Mesothelial cell of epicardium (in vitro differentiated cells): ENCODE measurements at places on chromosomes 4 and X.

DNA sequence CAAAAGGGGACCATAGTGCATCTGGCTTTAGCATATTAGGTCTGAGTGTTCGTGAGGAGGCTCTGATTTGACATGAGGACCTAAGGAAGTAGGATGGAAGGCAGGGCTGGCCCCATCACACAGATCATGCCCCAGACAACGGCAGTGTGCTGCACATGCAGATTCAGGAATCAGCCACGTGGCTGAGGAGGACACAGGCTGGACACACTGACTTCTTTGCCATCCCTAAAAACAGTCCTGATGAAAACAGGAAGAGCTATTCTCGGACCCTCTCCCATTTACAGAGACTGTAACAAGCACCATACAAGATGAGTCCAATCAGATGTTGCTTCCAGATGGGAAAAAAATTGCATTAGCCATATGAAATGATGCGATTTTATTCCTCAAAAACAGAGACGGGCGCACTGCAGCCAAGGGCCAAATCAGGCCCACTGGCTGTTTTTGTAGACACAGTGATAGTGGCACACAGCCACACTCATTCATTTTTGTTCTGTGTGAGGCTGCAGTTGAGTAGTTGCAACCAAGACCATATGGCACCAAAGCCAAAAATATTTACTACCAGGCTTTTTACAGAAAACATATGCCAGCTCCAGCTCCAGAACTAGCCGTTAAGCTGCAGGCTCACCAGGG, 41.0 kb downstream of the ACSL1 start:
- no peak for DNase-seq

GRCh38 chr4:85776579-85776978, 301.6 kb downstream of the ARHGAP24 start:
- DNase-seq: no peak

GRCh38 chr4:159177265-159178150, 74.6 kb downstream of the RAPGEF2 start:
- no peak for DNase-seq

GRCh38 chrX:132594999-132595398, 106.2 kb upstream of the MBNL3 start:
- DNase-seq: no peak

DNA sequence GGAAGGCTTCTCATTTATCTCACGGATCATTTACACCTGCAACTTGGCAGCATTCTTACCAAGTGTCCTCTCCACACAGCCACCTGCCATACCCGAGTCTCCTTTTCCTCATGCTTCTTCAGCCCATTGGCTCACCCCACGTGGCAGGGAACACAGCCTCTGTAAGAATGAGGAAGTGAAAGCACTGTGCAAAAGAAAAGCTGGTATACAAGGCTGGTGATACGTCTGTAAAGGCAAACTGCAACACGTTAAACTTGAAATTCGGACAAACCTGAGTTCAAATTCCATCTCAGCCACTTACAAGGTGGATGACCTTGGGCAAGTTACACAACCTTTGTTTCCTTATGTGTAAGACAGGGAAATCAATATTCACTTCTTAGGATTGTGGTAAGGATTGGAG, 164.0 kb upstream of the RASGEF1B start:
- no peak for DNase-seq
